Uterus (tissue), 4 donors: ENCODE measurements at places on chromosomes 12 and 14. TPM values are rescaled to one million over a fixed set of nuclear protein-coding genes. Genes with fewer than 3 reads are reported as not detected.

RHOJ gene
- total RNA-seq: 19.4 TPM

DLK1 gene
- total RNA-seq: 41.1 TPM

GRCh38 chr12:25594376-25594775, 41.3 kb upstream of the LMNTD1 start:
- H3K36me3 ChIP-seq: no peaks in the 10 kb centered on the region
- no peak overlapping the region for H3K4me3 ChIP-seq
- H3K27me3 ChIP-seq: no peaks in the 10 kb centered on the region
- no peak for DNase-seq

- no peak overlapping the region for H3K27ac ChIP-seq
- no peaks in the 10 kb centered on the region for H3K36me3 ChIP-seq
- no peaks in the 10 kb centered on the region for H3K4me1 ChIP-seq
- no peaks in the 10 kb centered on the region for H3K27me3 ChIP-seq
Observed at GRCh38 chr12:58067610-58068387, 126.4 kb downstream of the ATP23 start.

GRCh38 chr12:3298603-3299002, 192.4 kb upstream of the PRMT8 start:
- DNase-seq: no peak
- no peaks in the 10 kb centered on the region for H3K36me3 ChIP-seq
- H3K4me1 ChIP-seq: no peaks in the 10 kb centered on the region
- no peak overlapping the region for H3K4me3 ChIP-seq
- no peaks in the 10 kb centered on the region for H3K27me3 ChIP-seq

DNA sequence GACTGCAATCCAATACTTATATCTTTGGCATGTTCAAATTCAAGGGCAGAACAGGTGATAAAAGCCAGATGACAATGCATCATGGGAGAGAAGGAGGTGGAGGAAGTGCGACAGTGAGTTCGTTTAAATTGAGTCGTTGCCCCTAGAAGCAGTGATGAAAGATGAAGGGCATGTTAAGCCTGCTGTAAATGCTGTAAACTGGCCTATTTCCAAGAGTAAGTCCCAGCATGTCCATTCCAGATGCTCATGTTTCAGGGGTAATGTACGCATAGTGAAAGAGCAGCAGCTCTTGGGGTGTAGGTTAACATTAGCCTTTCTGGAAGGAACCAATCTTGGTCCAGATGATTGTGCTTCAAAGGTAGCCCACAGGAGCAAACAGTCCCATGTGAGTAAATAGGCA, 97.1 kb downstream of the C2CD5 start:
- DNase-seq: no peak
- no peak overlapping the region for H3K27ac ChIP-seq
- no peak overlapping the region for H3K4me3 ChIP-seq
- no peaks in the 10 kb centered on the region for H3K36me3 ChIP-seq

GPRC5D gene
- total RNA-seq: not detected

- no peak overlapping the region for H3K4me3 ChIP-seq
- DNase-seq: no peak
- no peak overlapping the region for H3K27ac ChIP-seq
Observed at GRCh38 chr12:5027046-5027821, 16.4 kb upstream of the KCNA5 start.
